Nephron progenitor cell (in vitro differentiated cells): ENCODE measurements at places on chromosomes 4 and X.

GRCh38 chr4:1793940-1794808 lies 1.1 kb downstream of the FGFR3 start:
- H3K27ac ChIP-seq, result no peak overlapping the region
- no peaks in the 10 kb centered on the region for H3K36me3 ChIP-seq
- DNase-seq, result peak; percentile 51
- H3K27me3 ChIP-seq, result peaks cover 55% of the 10 kb centered on the region
- peak overlapping the region; percentile 72 for H3K4me3 ChIP-seq

DNA sequence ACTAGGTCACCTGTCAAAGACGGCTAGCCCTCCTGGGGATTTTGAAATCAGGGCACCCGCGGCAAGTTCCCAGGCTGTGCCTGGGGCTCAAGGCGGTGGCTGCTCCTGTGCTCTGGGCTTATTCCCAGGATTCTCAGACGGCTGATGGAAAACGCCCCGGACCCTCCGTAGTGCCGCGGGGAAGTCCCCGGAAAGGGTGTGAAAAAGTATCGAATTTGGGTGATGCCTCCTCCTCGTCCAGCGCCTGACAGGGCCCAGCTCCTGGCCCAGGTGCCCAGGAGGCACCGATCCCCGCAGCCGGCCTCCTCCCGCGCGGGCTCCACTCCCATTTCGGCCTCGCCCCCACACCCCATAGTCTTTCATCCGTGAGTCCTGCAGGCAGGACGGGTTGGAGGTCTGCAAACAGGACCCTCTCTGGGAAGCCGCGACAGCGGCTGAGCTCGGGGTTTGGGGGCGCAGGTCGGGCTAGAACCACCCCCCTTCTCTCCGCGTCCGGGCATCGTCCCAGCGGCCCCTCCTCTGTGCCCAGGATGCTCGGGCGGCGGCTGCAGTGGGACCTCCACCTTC lies 1.1 kb upstream of the NSG1 start:
- no peak overlapping the region for H3K27ac ChIP-seq
- peaks cover 90% of the 10 kb centered on the region for H3K27me3 ChIP-seq
- peaks cover 25% of the 10 kb centered on the region for H3K4me1 ChIP-seq

DNA sequence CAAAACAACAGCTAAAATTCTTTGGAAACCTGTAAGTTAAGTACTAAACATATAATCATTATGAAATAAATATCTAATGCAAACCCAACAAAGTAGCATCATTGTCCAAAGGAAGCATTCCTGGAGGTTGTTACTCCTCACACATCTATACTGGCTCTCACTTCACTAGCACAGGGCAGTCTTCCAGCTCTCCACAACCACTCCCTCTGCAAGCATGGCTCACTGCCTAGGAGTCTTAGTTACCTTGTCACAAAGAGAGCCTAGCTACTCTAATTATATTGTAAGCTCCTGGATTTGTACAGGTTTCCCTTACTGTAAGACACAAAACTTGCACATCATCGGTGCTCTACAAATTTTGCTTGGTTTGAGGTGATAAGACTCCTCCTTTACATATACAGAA lies 76.1 kb downstream of the AMMECR1 start:
- peaks cover 8% of the 10 kb centered on the region for H3K27me3 ChIP-seq
- H3K4me3 ChIP-seq, result no peak overlapping the region
- peaks cover 6% of the 10 kb centered on the region for H3K4me1 ChIP-seq
- H3K36me3 ChIP-seq, result peaks cover 24% of the 10 kb centered on the region

- H3K27me3 ChIP-seq, result no peaks in the 10 kb centered on the region
- peaks cover 30% of the 10 kb centered on the region for H3K4me1 ChIP-seq
- no peak overlapping the region for H3K27ac ChIP-seq
- H3K36me3 ChIP-seq, result no peaks in the 10 kb centered on the region
- H3K4me3 ChIP-seq, result no peak overlapping the region
Observed at GRCh38 chrX:137848266-137848905, 282.5 kb downstream of the ZIC3 start.

GRCh38 chr4:118955515-118955914 lies 66.9 kb downstream of the SYNPO2 start:
- H3K27me3 ChIP-seq, result peaks cover 4% of the 10 kb centered on the region
- no peak overlapping the region for H3K27ac ChIP-seq
- DNase-seq, result no peak
- H3K4me3 ChIP-seq, result no peak overlapping the region
- H3K36me3 ChIP-seq, result no peaks in the 10 kb centered on the region

- DNase-seq, result no peak
- no peaks in the 10 kb centered on the region for H3K4me1 ChIP-seq
- no peak overlapping the region for H3K27ac ChIP-seq
- H3K4me3 ChIP-seq, result no peak overlapping the region
Observed at GRCh38 chr4:30929649-30930048, 209.5 kb downstream of the PCDH7 start.

- H3K4me1 ChIP-seq, result peaks cover 22% of the 10 kb centered on the region
- peaks cover 24% of the 10 kb centered on the region for H3K27me3 ChIP-seq
Observed at GRCh38 chrX:39534949-39535348, 562.8 kb downstream of the BCOR start.

DNA sequence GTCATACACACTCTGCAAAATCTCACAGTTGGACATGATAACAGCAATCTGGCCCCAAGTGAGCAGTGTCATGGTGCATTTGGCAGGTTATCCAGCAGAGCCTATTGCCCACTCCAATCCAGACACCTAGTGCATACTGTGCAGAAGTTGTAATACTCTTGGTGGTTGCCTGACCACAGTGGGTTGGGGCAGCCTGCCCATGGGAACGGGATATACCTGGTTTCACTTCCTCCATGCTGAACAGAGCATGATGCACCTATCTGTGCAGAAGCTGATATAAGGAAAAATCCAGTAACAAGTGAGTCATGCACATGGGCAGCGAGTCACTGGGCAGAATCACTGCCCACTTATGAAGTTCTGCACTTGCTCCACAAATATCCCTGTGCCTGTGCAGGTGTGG lies 105.3 kb upstream of the IGSF1 start:
- DNase-seq, result no peak
- no peaks in the 10 kb centered on the region for H3K4me1 ChIP-seq
- H3K4me3 ChIP-seq, result no peak overlapping the region
- peaks cover 39% of the 10 kb centered on the region for H3K36me3 ChIP-seq
